ENCODE measurements at places on chromosomes 16 and 17. TPM values are rescaled to one million over a fixed set of nuclear protein-coding genes. Genes with fewer than 3 reads are reported as not detected.

DNA sequence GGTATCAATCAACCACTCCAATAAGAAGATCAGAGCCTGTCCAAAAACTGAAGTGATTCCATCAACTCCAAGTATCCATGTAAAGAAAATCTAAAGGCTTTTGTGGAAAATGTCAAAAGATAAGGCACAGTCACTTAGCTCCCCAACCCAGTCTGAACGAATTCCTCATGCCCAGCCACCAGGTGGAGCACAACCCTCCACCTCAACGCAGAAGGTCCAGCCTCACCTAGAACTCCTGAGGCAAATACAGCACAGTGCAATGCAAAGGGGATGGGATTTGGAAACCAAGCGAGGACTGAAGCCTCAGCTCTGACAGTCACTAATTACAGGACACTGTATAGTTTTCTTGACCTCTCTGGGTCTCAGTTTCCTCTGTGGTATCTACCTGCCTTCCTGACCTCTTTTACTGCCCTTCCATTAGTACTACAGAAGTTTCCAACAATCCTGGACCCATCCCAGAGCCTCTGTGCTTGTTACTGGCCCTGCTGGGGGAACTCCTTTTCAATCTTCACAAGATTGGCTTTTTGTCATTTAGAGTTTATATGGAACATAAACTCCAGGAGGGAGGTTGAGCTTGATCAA, 2.0 kb downstream of the NCBP3 start:
- peak; percentile 42 for DNase-seq

Gene ADAM11
- 1.2 TPM for polyA plus RNA-seq

Gene SLC16A6
- 0.27 TPM for polyA plus RNA-seq

GRCh38 chr17:63998721-63999679, 849 bp downstream of the PRR29 start:
- DNase-seq, result no peak

DNA sequence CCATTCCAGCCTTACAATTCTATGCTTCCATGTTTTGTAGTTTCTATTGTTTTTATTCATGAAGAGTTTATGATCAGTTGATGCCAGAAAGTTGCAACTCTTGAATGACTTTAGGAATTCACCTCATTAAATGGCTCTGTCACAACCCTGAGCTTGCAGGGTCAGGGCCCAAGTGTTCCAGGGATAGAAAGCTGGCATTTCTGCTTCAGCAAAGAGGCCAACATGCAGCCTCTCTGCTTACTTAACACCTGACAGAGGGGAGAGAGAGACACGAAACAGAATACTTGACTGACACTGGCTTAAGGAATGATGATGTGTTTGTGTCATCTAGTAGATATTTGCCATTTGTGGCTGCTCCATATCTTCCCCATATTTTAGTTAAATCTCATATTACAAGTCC, 328.1 kb downstream of the CA10 start:
- DNase-seq, result no peak

Gene MIF4GD
- polyA plus RNA-seq, result 23.2 TPM

DNA sequence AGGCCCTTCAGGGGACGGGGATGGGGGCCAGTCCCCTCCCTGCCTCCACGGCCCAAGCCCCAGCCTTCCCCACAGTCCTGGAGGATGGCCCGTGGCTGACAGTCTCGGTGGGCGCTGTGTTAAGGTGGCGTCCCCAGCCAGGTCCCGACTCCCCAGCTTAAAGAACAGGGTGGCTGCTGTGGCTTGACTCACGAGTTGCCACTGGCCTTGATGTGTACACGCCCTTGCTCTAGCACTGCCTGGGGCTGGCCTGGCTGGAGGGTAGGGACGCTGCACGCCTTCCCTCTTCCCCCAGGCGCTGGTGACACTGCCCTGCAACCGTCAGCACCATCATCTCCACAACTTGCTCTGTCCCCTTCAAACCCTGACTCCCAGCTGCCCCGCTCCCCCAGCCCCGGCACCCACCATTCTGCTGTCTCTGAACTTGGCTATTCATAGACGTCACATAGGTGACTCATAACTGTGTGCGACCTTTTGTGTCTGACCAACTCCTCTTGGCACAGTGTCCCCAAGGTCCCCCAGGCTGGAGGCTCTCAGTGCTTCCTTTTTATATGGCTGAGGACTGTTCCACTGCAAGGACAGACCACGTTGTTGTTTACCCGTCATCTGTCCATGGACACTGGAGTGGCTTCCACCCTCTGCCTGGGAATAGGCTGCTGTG, 6.3 kb downstream of the GNPTG start:
- DNase-seq, result no peak

DNA sequence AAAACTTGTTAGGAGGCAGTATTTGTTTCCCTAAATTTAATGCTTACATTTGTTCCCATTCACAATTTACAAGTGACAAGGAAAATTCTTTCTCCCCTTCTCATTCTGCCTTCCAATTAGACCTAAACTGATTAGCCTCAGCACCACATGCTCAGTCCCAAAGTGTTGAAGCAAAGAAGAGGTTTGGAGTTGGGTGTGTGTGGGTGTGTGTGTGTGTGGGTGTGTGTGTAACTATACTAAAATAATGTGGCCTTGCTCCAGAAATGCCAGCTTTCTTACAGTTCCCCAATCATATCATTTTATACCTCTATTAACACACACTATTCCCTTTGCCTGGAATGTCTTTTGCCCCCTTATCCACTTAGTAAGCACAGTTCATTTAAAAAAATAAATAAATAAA, 6.9 kb upstream of the UTP6 start:
- DNase-seq, result no peak

GRCh38 chr17:61149862-61150362, 249.7 kb upstream of the TBX2 start:
- DNase-seq, result no peak

Gene CNEP1R1
- 25.3 TPM for polyA plus RNA-seq

- DNase-seq, result no peak
These were observed 237.6 kb upstream of the SOX9 start for GRCh38 chr17:71883258-71883657.

Measured in large intestine (tissue), 12 donors.